HFFc6 (cell line): ENCODE measurements at places on chromosomes 7 and 10. TPM values are rescaled to one million over a fixed set of nuclear protein-coding genes. Genes with fewer than 3 reads are reported as not detected.

- no peak for DNase-seq
- H3K27me3 ChIP-seq = peaks cover 24% of the 10 kb centered on the region
- H3K4me1 ChIP-seq = no peaks in the 10 kb centered on the region
- no peak overlapping the region for H3K27ac ChIP-seq
Measured at GRCh38 chr10:69996611-69997010, 56.0 kb upstream of the MACROH2A2 start.

Gene RNF32
- total RNA-seq = 0.94 and 1.7 TPM in 2 replicates

DNA sequence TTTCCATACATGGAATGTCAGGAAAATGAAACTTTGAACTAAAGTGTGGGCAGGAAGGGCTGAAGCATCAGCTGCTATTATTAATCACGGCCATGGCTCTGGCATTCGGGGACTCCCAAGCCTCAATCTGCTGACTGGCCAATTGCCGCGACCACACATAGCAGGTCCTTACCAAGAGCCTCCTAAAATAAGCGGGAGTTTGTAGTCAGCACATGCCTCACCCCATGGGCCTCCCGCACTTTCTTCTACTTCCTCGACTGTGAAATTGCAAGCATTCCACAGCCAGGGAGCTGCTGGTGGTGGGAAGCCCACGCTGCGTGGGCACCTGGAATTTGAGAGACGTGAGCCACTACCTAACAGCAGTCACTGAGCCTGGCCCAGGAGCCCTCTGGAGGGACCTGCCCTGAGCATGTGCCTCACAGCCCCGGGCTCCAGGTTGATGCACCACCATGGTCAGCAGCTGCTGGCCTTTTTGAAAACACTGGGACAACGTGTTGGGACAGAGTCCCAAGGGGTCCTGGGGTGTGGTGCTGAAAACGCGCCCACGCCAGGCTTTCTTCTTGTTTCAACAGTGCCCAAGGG, 211.4 kb downstream of the TNS3 start:
- no peaks in the 10 kb centered on the region; the same call in none of the 2 replicates for H3K27me3 ChIP-seq
- no peak for DNase-seq
- peaks cover 20% of the 10 kb centered on the region for H3K4me1 ChIP-seq
- peaks cover 15% of the 10 kb centered on the region for H3K36me3 ChIP-seq

DNA sequence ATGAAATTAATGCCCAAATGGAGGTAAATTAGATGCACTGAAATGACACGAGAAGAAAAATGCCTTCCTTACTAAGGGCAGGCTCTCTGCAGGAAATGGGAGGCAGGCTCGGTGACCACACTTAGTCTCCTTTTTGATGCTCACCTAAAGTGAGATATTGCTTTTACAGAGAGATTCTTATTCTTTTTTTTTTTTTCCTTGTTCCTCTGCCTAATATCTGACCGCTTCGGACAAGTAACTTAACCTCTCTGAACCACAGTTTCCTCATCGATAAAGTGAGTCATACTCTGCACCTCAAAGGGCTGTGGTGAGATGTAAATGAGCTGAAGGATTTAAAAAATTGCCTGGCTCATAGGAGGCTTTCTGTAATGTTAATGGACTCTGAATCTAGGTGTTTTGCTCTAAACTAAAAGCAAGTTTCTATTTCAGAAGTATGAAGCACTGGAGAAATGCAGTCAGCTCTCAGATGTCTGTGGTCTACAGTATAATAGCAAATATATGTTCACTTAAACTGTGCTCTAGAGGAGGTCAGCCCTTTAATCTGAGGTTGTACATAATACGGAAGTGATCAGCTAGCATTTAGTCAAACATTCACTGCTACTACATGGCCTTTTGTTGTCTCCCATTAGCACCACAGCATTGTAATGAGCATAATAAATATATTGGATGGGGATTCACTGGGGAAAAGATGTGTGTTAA, 23.2 kb downstream of the NKX2-3 start:
- peaks cover 22% of the 10 kb centered on the region for H3K4me1 ChIP-seq
- H3K27me3 ChIP-seq = peaks cover 41% of the 10 kb centered on the region
- H3K4me3 ChIP-seq = no peak overlapping the region

Gene IL15RA
- total RNA-seq = 1.4 to 3.0 TPM (median 1.9 TPM) in 3 replicates

GRCh38 chr10:16904049-16904448, 86.8 kb upstream of the RSU1 start:
- H3K4me3 ChIP-seq = no peak overlapping the region
- H3K36me3 ChIP-seq = peaks cover 18% of the 10 kb centered on the region
- peaks cover 24% of the 10 kb centered on the region for H3K4me1 ChIP-seq
- no peak overlapping the region for H3K27ac ChIP-seq
- DNase-seq = no peak

Gene IRF5
- 0.09 TPM in 1 of 3 replicates, not detected in the others for total RNA-seq

DNA sequence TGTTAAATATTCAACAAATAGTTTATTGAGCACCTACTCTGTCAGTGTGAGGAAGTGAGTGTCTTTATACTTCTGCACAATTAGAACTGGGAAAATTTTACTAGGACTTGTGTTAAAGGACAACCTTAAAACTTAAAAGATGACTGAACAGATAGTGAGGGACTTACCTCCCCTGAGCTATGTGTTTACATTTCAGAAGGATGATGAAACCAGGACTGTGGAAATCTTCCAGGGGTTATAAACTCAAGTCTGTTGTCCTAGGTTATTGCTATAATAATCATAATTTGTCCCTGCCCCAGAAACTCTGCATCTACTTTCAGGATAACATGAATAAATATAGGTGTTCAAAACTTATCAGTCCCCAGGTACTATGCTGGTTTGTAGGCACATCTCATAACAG, 261.0 kb upstream of the MKLN1 start:
- H3K4me1 ChIP-seq = peaks cover 62% of the 10 kb centered on the region
- peak; percentile 40 for DNase-seq
- H3K36me3 ChIP-seq = peaks cover 11% of the 10 kb centered on the region
- H3K27ac ChIP-seq = peak overlapping the region; percentile 75

DNA sequence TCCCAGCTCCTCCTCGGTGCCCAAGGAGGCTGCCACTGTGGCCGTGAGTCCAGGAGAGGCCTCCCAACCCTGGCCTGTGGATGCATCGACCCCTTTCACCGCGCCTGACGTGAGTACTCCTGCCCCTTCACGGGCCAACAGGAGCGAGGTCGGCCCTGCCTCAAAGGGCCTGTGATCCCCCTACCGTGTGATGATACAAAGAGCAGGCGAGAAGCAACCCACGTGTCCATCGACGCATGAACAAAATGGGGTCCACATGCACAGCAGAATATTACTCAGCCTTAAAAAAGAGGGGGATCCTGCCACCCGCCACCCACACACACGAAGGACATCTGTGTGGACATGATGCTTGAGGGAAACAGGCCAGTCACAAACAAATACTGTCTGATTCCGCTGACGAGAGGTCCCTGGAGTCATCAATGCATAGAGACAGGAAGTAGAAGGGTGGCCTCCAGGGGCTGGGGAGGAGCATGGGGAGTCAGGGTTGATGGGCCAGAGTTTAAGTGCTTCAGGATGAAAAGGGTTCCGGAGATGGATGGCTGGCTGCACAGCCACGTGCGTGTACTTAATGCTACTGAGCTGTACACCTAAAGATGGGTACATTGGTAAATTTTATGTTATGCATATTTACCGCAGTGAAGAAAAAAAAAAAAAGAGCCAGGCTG, 151.9 kb downstream of the PRKAG2 start:
- H3K36me3 ChIP-seq = no peaks in the 10 kb centered on the region
- peaks cover 37% of the 10 kb centered on the region for H3K4me1 ChIP-seq
- no peak overlapping the region for H3K4me3 ChIP-seq
- no peak overlapping the region for H3K27ac ChIP-seq
- peaks cover 7% of the 10 kb centered on the region for H3K27me3 ChIP-seq

DNA sequence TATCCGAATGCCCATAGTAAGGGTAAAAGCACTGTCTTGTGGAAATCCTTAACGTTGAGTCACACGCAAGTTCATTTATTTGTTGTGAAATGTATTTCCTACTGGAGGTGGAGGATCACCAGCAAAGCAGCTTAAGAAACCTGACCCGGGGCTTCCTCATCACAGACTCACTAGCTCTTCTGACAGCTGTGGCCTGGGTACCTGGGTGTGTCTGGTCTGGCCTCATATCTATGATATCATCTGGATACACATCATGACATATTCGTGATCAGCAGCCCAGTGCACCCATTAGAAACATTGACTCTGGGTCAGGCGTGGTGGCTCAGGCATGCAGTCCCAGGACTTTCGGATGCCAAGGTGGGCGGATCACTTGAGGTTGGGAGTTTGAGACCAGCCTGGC, 8.8 kb downstream of the DRGX start:
- DNase-seq = peak; percentile 92
- peaks cover 24% of the 10 kb centered on the region for H3K4me1 ChIP-seq
- H3K27me3 ChIP-seq = peaks cover 38% of the 10 kb centered on the region
- H3K36me3 ChIP-seq = no peaks in the 10 kb centered on the region

DNA sequence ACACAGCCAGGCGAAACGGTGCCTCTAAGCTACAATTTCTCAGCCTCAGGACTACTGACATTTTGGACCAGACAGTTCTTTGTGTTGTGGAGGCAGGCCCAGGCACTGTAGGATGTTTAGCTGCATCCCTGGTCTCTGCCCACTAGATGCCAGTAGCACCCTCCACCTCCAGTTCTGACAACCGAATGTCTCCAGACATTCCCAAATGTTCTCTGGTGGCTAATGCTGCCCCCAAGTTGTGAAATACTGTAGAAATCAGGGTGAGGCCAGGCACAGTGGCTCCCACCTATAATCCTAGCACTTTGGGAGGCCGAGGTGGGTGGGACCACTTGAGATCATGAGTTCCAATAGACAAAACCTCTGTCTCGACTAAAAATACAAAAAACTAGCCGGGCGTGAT, 18.2 kb downstream of the HNRNPF start:
- H3K27ac ChIP-seq = peak overlapping the region; percentile 29
- peaks cover 59% of the 10 kb centered on the region for H3K36me3 ChIP-seq

- H3K4me3 ChIP-seq = peak overlapping the region; percentile 74
- peaks cover 40% of the 10 kb centered on the region for H3K4me1 ChIP-seq
- no peaks in the 10 kb centered on the region for H3K36me3 ChIP-seq
- H3K27ac ChIP-seq = no peak overlapping the region
- DNase-seq = peak; percentile 29
Measured at GRCh38 chr7:28853834-28854749, 104.0 kb downstream of the TRIL start.

DNA sequence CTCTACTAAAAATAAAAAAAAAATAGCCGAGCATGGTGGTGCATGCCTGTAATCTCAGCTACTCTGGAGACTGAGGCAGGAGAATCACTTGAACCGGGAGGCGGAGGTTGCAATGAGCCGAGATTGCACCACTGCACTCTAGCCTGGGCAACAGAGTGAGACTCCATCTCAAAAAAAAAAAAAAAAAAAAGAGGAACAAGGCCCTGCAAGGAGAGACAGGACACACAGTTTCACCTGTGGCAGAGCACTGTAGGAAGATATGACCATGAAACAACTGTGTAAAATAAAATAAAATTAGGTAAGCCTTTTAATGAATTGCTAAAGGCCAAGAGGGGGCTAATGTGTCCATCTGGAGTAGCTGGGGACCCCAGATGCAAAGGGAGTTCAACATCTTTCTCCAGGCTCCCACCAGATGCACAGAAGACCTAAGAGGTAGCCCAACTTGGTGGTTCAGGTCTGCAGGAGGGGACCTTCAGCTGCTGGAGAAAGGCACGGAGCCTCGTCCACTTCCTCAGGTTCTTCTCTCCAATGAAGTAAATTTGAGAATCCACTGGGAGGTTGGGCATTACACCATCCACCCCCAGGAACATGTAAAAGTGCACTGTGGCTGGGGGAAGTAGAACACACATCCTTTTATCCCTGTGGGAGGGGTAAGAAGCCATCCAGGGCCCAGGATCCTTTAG, 12.7 kb downstream of the PPIF start:
- H3K27ac ChIP-seq = no peak overlapping the region
- no peak for DNase-seq
- H3K4me1 ChIP-seq = 0 out of 2 replicates have a peak, but pooled peaks cover 4% of the 10 kb centered on the region
- H3K36me3 ChIP-seq = peaks cover 34% of the 10 kb centered on the region

DNA sequence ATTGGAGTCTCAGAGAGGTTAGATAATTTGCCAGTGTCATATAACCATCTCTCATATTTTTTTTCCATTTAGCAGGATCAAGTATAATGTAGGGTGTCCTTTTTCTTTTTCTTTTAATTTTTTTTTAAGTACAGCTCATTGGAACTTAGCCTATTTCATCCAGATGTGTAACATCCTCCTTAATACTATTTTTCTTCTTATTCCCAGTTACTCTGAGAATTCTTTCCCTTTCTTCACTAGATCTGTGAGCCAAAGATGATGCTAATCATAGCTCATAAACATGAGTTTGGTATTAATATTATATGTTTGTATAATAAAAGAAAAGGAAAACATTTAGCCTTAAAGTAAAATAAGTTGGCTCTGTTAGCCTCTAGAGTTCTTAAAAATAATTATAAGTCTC, 32.8 kb downstream of the PPP1R9A start:
- H3K4me3 ChIP-seq = no peak overlapping the region
- H3K27me3 ChIP-seq = no peaks in the 10 kb centered on the region
- H3K36me3 ChIP-seq = no peaks in the 10 kb centered on the region
- no peaks in the 10 kb centered on the region for H3K4me1 ChIP-seq
- H3K27ac ChIP-seq = no peak overlapping the region
- DNase-seq = no peak

GRCh38 chr7:134298902-134299683, 17.6 kb downstream of the SLC35B4 start:
- H3K36me3 ChIP-seq = peaks cover 36% of the 10 kb centered on the region
- H3K27ac ChIP-seq = no peak overlapping the region
- no peak for DNase-seq
- peaks cover 2% of the 10 kb centered on the region; the same call in 1 of the 2 replicates for H3K27me3 ChIP-seq
- no peak overlapping the region for H3K4me3 ChIP-seq

Gene CRYGN
- total RNA-seq = not detected in 3 replicates

Gene GIMAP6
- total RNA-seq = not detected in 3 replicates

DNA sequence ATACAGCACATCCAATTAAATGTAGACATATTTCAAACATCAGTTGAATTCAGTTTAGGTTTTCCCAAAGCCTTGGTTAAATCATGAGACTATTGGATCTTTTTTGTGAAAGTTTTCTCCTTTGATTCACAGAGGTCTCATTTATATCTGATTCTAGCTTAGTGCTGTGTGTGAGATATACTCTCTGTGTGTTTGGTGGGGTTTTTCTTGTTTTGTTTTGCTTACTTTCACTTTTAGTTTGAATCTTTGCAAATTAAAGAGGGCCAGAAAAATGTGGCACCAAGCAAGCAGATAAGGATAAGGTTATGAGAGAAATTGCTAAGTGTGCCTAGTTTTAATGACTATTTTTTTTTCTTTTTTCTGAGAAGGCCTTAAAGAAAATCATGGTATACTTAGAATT, 12.6 kb upstream of the OR6B1 start:
- no peak for DNase-seq
- H3K27me3 ChIP-seq = no peaks in the 10 kb centered on the region
- H3K27ac ChIP-seq = no peak overlapping the region
- no peaks in the 10 kb centered on the region for H3K36me3 ChIP-seq
